ENCODE measurements at places on chromosomes 4 and X. TPM values are rescaled to one million over a fixed set of nuclear protein-coding genes. Genes with fewer than 3 reads are reported as not detected.

NCBP2L gene
- not detected for total RNA-seq

EDA gene
- total RNA-seq = 0.94 TPM

ABRAXAS1 gene
- 20.1 TPM for total RNA-seq

DNA sequence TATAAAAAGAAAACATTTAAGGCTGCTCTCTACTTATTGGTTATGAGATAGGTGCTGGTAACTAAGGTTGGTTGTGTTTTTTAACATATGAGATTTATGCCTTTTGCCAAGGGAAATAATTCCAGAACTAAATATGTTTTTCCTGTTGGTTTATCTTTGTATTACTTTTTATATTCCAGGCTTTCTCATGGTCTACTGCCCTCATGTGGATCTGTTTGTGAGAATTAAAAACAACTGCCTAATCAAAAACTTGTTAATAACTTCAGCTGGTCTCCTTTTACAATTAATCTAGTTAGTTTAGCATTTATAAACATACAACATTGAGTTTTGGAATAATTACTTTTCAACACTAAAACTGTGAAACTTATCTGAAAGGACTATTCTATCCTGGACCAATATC lies 1208.3 kb downstream of the ADGRL3 start:
- H3K27me3 ChIP-seq = no peaks in the 10 kb centered on the region
- H3K36me3 ChIP-seq = no peaks in the 10 kb centered on the region
- DNase-seq = no peak
- H3K27ac ChIP-seq = no peak overlapping the region
- H3K4me3 ChIP-seq = no peak overlapping the region
- H3K4me1 ChIP-seq = no peaks in the 10 kb centered on the region

- DNase-seq = no peak
- H3K27ac ChIP-seq = no peak overlapping the region
- H3K4me1 ChIP-seq = peaks cover 14% of the 10 kb centered on the region
- H3K36me3 ChIP-seq = peaks cover 7% of the 10 kb centered on the region
- no peaks in the 10 kb centered on the region for H3K27me3 ChIP-seq
These were observed 76.1 kb downstream of the LRBA start for GRCh38 chr4:150938873-150939499.

DNA sequence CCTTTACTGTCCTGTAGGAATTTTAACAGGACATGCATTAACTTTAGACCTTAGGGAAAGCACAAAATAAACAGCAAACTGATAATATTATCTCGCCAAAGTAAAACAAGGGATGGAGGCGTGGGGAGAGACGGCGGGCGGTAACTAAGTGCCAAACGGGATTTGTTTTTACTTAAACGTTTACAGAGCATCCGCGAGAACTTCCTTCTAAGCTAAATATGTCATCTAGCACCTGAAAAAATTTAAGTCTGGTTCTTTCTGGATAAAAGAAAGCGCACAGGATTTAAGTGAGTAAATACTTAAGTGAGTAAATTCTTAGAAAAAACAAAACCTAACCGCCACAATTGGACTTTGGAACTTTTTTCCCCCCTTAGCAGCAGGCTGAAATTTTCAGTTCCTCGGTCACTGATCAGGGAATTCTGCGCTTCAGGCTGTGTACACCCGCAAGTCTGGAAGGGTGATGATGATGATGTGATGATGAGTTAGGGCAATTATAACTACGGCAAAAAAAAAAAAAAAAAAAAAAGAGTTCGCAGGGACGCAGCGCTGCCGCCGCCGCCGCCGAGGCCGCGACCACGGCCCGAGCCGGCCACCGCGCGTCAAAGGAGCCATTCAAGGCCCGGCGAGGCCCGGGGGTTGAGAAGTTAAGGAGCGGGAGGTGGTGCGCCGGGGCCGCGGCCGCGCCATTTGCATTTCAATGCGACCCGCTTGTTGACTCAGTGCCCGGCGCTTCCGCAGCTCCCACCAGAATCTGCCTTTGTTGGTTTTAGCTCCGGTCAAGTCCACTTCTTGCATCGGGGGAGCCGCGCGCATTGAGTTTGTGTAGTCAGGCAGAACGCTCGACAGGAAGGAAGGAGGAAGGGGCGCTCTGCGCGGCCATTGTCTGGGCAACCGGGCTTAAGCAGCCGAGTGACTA lies 108.8 kb downstream of the SPRY1 start:
- peaks cover 8% of the 10 kb centered on the region for H3K36me3 ChIP-seq
- H3K27me3 ChIP-seq = peaks cover 6% of the 10 kb centered on the region
- peak overlapping the region; percentile 95 for H3K4me3 ChIP-seq
- peak overlapping the region; percentile 84 for H3K27ac ChIP-seq
- peaks cover 14% of the 10 kb centered on the region for H3K4me1 ChIP-seq

GRCh38 chr4:123836851-123837595 lies 440.4 kb downstream of the SPRY1 start:
- H3K27ac ChIP-seq = no peak overlapping the region
- H3K27me3 ChIP-seq = no peaks in the 10 kb centered on the region
- no peak overlapping the region for H3K4me3 ChIP-seq
- no peaks in the 10 kb centered on the region for H3K4me1 ChIP-seq
- DNase-seq = no peak
- H3K36me3 ChIP-seq = no peaks in the 10 kb centered on the region

DNA sequence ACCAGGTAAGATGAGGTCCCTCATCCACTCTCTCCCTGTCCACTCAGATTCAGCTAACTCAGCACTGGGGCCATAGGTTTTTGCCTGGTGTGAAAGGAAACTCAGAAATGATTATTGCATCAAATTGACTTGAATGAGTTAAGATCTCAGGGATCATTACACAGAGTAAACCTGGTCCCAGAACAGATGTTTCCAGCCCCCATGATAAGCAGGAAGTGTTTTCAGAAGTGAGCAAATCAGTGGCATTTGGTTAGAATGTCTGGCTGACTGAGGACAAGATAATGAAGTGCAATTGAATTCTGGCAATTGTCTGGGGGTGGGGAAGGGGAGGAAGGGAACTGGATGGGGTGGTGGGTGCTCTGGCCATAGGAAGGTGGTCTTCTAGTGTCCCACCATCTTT lies 108.0 kb downstream of the CHIC2 start:
- no peak for DNase-seq
- no peaks in the 10 kb centered on the region for H3K36me3 ChIP-seq
- H3K27me3 ChIP-seq = no peaks in the 10 kb centered on the region
- no peaks in the 10 kb centered on the region for H3K4me1 ChIP-seq

- H3K27ac ChIP-seq = no peak overlapping the region
- no peak for DNase-seq
- no peaks in the 10 kb centered on the region for H3K4me1 ChIP-seq
- no peak overlapping the region for H3K4me3 ChIP-seq
- H3K27me3 ChIP-seq = peaks cover 2% of the 10 kb centered on the region
- H3K36me3 ChIP-seq = no peaks in the 10 kb centered on the region
These were observed 260.6 kb upstream of the DIAPH2 start for GRCh38 chrX:96424007-96424406.

GRCh38 chrX:15194146-15194545 lies 75.7 kb downstream of the ASB9 start:
- H3K27me3 ChIP-seq = no peaks in the 10 kb centered on the region
- no peak for DNase-seq
- no peak overlapping the region for H3K27ac ChIP-seq
- no peaks in the 10 kb centered on the region for H3K4me1 ChIP-seq

DNA sequence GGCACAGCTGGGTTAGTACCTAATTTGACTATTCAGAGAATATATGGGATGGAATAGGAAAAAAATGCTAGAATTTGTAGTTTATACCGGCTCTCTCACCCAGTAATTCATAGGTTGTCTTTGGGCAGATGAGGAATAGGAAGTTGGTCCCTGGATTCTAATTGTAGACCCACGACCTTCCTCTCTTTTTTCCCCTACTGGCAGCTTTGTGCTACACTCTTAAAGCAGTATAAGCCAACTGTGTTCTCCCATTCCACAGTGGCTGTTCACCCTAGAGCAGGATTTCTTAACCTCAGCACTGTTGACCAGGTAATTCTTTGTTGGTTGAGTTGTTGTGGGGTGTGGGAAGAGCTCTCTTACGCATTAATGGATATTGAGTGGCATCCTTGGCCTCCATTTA lies 92.9 kb downstream of the FNIP2 start:
- no peak overlapping the region for H3K27ac ChIP-seq
- peaks cover 20% of the 10 kb centered on the region for H3K36me3 ChIP-seq
- no peaks in the 10 kb centered on the region for H3K27me3 ChIP-seq
- no peak for DNase-seq
- no peak overlapping the region for H3K4me3 ChIP-seq

Measured in activated naive CD8-positive, alpha-beta T cell treated with anti-CD3 and anti-CD28 coated beads, Interleukin-2, amount 10 ng/mL, durations not matched to agents 7 days and 5 days (primary cell).